Temporal lobe (tissue), 4 donors: ENCODE measurements at places on chromosomes 2 and 18. TPM values are rescaled to one million over a fixed set of nuclear protein-coding genes. Genes with fewer than 3 reads are reported as not detected.

Gene KLHL41
- 1.7 TPM for total RNA-seq

Gene MRPL44
- total RNA-seq: 50.9 TPM

Gene PJVK
- 4.2 TPM for total RNA-seq

Gene SYT4
- 535 TPM for total RNA-seq

Gene FOXD4L1
- total RNA-seq: 0.25 TPM

Gene HOXD12
- not detected for total RNA-seq

Gene TMEM247
- total RNA-seq: not detected

Gene PARD3B
- total RNA-seq: 3.4 TPM

Gene MC4R
- total RNA-seq: 1.2 TPM

Gene ALPP
- total RNA-seq: not detected

Gene CACNB4
- total RNA-seq: 39.1 TPM

Gene SPOPL
- 19.7 TPM for total RNA-seq

Gene LAMA1
- total RNA-seq: 12.8 TPM

Gene RFTN2
- 18.7 TPM for total RNA-seq

Gene CYP1B1
- 9.3 TPM for total RNA-seq

Gene POTEJ
- total RNA-seq: not detected

Gene ALK
- 0.98 TPM for total RNA-seq

Gene RFX8
- total RNA-seq: 0.49 TPM

Gene RGPD8
- 20.9 TPM for total RNA-seq

Gene MYOM1
- total RNA-seq: 1.5 TPM

Gene SLC14A1
- total RNA-seq: 1.7 TPM

Gene COL3A1
- total RNA-seq: 105 TPM

Gene RND3
- 116 TPM for total RNA-seq

Gene XDH
- total RNA-seq: not detected

Gene ZNF385B
- total RNA-seq: 2.5 TPM

Gene ITGB6
- total RNA-seq: not detected

Gene CRIM1
- total RNA-seq: 52.1 TPM

Gene NPHP1
- 3.0 TPM for total RNA-seq

Gene PRSS56
- under 0.01 TPM for total RNA-seq

Gene EVX2
- not detected for total RNA-seq

Gene LRP1B
- total RNA-seq: 52.1 TPM

Gene MALL
- 1.5 TPM for total RNA-seq

Gene SCN2A
- total RNA-seq: 160 TPM

Gene TANC1
- total RNA-seq: 5.9 TPM

Gene OR6B2
- total RNA-seq: not detected

Gene GAREM2
- 10.6 TPM for total RNA-seq

Gene KIAA2012
- total RNA-seq: 0.98 TPM

Gene TRPM8
- total RNA-seq: under 0.01 TPM

Gene IL37
- not detected for total RNA-seq

Gene BUB1
- 6.1 TPM for total RNA-seq

Gene HOXD11
- total RNA-seq: not detected

Gene CCDC142
- 19.2 TPM for total RNA-seq

Gene IL1R2
- not detected for total RNA-seq

Gene MYCN
- total RNA-seq: 47.5 TPM

Gene FAHD2B
- total RNA-seq: 6.1 TPM

Gene LRRTM4
- total RNA-seq: 32.2 TPM

Gene CPLX4
- under 0.01 TPM for total RNA-seq

Gene MYO7B
- under 0.01 TPM for total RNA-seq

Gene CIB4
- total RNA-seq: not detected

Gene TFPI
- total RNA-seq: 19.7 TPM

Gene ANO7
- total RNA-seq: 0.25 TPM

Gene INO80C
- 11.3 TPM for total RNA-seq

Gene FARSB
- 25.1 TPM for total RNA-seq

Gene SP9
- 9.8 TPM for total RNA-seq
